SW 1271 (cell line): ENCODE measurements at places on chromosomes 7 and 10.

GRCh38 chr10:28620251-28620650, 57.1 kb upstream of the BAMBI start:
- no peak for DNase-seq

DNA sequence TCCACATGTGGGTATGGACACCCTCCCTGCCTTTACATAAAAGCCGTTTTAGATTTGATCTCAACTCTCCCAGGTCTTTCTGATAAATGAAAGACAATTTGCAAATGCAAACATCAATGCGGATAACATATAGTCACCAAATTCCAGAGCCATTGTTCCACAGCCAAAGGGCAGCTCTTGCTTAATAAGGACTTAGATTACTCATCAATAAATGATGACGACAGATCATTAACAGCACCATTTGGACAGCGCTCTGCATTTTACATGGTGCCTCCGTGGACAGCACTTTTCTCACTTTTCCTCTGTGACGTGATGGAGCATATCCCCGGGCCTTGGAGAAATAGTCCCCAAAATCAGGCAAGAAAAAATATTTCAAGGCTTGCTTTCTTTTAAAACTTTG, 370.3 kb upstream of the CELF2 start:
- no peak for DNase-seq

DNA sequence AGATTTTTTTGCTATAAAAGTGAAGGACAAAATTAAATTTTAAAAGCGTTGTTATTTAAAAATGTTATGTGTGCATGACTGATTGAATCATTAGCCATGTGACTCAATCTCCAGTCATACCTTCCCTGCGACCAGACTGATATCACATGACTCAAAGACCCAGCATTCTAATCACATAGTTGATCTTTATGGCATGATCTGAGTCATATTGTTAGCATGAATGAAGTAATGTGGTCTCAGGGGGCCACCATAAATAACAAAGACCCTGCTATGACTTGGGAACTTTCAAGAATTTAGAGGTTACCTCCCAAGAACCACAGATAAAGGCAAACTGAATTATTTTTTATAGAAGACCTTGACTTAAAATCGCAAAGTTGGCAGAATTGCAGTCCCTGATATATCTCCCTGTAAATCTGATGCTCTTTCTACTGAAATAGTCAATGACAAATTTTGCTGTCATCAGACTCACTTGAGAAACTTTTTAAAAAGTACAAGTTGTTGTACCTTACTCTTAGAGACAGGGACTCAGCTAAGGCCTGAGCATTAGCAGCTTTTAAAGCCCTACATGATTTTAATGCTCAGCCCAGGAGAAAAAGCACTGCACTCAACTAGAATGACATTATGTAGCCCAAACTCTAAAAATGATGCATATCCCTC, 717.3 kb downstream of the XPNPEP1 start:
- DNase-seq: no peak

- DNase-seq: no peak
Measured at GRCh38 chr7:48031111-48031510, 2.2 kb upstream of the SUN3 start.

GRCh38 chr7:125561006-125561405, 631.4 kb upstream of the POT1 start:
- no peak for DNase-seq

GRCh38 chr10:30540276-30540675, 89.3 kb downstream of the LYZL2 start:
- no peak for DNase-seq

DNA sequence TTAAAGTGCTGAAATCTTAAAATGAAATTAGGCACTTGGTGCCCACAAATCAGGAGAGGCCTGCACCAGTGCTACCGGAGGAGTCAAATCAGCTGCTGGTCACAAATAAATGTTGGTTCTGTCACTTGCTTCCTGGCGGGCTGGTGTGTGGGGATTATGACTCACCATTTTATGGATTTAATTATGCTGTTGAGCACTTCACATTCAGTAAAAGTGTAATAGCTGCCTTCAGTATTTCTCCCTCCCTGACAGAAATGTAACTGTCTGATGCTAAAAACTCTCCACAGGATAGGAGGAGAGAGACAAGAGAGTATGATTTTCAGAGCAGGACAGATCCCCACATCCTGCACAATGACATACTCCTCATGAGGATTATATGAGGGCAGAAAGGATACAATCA, 186.0 kb downstream of the JAZF1 start:
- no peak for DNase-seq

DNA sequence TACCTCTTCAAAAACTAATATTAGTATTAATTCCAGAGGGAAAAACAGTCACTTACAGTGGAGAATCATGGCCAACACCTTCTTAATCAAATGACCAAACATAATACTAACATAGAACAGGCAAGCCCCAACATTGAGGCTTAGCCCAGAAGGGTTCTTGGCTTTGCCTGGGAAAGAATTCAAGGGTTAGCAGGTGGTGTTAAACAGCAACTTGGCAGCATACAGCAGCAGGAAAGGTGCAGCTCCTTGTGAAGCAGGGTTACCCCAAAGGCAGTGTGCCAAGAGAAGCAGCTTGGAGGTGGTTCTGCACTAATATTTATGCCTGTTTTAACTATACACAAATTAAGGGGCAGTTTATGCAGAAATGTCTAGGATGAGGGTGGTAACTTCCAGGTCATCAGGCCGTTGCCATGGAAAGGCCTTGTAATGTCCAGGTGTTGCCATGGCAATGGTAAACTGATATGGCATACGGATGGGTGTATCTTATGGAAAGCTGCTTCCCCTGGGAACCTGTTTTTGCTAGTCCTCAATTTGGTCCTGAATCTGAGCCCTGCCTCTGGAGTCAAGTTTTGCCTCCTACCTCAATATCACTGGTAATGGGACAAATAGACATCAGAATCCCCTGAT, 27.2 kb upstream of the BEND7 start:
- DNase-seq: no peak

DNA sequence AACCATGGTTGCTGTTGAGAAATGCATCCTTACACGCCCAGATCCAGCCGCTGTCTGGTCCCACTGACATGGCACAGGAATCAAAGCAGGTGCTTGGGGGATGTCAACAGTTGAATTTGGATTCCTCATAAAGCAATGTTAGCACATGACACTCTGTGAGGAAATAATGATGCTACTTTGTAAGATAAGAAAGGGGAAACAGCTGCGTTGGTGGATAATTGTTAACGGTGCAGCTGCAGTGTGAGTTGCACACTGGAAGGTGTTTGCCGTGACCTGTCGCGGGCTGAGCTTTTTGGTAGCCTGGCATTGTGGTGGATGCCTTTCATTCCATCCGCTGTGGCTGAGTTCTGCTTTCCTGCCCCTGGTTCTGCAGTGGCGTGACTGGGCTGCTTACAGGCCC, 113.9 kb downstream of the MGMT start:
- no peak for DNase-seq

DNA sequence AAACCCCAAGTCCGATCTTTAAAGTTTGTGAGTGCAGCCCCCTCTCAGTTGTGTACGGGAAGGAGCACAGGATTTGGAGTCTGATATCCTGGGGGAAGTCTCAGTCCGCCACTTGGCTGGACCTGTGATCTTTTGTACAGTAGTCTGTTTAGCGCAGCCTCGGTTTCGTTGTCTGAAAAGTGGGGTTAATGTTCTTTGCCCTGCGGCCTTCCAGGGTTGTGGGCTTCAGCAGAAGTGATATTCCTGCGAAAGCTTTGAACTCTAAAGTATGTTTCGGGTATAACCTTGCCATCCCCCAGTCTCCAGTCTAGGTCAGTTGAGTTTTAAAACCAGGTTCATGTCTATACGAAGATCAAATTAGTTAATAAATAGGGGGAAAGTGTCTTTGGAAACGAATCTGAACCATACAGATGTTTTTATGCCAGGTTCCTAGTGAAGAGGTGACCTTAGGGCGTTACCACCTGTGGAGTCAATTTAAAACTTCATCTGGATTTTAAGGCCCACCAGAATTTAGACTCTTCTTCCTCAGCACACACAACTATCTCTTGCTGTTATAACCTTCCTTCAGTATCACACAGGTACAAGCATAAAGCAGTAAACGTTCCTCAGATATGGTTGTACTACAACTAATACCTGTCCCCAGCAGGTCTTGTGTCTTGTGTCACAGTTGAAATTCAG, 904 bp downstream of the R3HCC1L start:
- no peak for DNase-seq

GRCh38 chr7:23545493-23545892, 13.7 kb upstream of the TRA2A start:
- no peak for DNase-seq

DNA sequence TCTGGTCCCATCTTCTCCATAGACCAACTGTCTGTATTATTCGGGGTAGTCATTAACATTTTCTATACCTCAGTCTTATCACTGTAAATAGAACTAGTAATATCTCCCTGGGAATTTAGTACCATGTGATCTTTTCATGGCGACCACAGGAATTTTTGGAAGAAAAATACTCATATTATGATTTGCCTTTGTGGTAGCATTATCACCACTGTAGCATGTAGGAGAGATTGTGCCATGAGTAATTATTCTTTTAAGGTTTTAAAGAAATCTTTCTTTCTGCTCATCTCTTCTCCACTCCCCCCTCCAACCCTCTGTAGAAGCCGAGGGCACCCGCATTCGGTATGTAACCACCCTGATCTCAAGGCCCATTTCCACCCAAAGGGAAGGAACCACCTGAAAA, 25.0 kb downstream of the ZNF365 start:
- no peak for DNase-seq

GRCh38 chr10:71243756-71244395, 31.5 kb downstream of the UNC5B start:
- no peak for DNase-seq

DNA sequence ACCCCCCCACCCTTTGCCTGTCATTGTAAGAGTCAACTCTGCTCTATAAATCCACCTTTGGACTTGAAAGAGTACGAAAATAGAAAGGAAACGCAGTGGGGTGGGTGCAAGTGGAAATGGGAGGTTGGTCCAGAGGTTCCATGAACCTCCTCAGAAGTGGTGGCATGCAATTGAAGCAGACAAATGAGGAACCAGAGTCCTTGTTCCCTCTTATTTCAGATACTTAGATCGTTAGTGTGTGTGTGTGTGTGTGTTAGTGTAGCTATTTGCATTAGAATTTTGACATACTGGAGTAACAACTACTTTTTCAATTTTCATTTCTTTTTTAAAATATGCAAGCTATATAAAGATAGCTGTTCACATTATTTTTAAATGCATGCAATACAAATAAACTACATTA, 18.1 kb upstream of the TFAM start:
- DNase-seq: no peak

GRCh38 chr7:139451638-139452037, 31.8 kb downstream of the KLRG2 start:
- no peak for DNase-seq

DNA sequence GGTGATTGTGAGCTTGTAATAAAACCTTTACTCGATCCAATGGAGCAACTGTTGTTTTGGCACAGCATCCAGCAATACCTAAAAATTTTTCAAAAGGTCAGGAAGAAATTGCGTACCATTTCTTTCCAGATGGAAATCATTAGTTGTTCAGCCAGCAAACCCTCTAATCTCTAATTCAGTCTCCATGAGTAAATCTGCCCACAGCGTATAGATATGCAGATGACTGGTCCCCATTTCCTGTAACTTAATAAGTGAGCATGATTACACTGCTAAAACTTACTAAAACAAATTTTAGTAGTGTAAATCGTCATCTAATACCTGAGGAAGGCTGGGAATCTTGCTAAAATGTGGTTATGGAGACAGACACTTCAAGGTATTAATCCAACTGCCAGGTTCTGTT, 10.6 kb downstream of the SLC25A16 start:
- DNase-seq: no peak

DNA sequence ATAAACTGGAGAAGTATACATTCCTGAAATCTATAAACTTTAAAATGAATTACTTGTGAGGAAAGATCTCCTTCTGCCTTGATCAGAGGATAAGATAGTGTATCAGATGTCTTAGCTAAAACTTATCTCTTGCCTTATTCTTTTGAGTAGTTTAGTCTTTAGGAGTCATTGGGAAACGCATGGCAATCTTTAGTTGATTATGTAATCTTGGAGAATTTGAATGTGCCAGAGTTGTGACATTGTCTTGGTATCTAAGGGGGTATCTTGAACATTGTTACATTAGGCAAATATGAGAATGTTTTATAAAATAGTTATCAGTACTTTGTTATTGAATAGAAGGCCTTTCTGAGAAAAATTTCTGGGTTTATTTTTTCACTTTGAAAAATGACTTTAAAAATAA, 61.6 kb upstream of the ADRA2A start:
- no peak for DNase-seq

GRCh38 chr7:111138193-111138569, 47.3 kb downstream of the LRRN3 start:
- no peak for DNase-seq

- no peak for DNase-seq
Measured at GRCh38 chr10:91796331-91797047, 1.7 kb upstream of the TNKS2 start.

DNA sequence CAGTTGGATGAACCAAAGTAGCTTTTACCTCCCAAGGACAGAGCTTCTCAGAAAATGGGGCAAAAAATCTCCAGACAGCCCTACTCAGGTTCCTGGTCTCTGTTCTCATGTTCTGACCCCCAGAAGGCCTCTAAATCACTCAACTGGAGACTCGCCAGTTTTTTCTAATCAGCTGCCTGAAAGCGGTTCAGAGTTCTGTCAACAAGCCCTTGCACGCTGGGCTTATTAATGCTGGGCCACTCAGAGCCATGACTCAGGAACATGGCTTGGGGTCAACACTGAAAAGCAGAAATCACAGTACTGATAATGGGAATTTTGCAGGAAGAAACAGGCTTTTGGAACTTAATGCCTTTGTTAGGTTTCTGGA, 15.3 kb downstream of the ECHDC3 start:
- DNase-seq: no peak

DNA sequence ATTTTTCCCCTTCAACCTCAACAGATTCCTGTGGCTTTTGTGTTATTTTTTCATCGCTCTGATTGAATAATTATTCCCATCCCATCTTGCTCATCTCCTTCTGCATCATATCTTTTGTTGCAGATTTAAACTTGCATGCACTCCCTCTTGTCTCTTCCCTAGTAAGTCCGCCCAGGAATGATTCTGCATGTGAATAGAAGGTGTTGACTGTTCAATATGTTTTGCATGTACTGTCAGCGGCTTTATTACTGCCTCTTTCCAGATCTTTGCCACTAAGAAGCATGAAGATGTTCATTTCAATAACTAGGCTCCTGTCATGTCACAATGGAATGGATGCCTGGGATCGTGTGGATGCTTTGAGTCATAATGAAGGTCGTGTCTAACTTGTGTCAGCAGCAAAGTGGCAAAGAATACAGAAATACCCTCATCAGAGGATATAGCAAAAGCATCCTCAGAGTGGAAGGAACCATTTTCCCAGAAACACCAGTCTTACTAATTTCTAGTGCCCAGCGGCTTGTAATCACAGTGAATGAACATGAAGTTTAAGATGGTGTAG, 62.6 kb upstream of the SEM1 start:
- no peak for DNase-seq

GRCh38 chr10:43057831-43058340, 19.0 kb upstream of the RET start:
- DNase-seq: no peak
